ENCODE measurements at places on chromosomes 6 and 20.
A peak's percentile ranks its signal among the peaks of the same experiment; 100 is the strongest.

- DNase-seq, result no peak
Measured at GRCh38 chr6:149856256-149856994, 7.7 kb downstream of the LRP11 start.

- no peak for DNase-seq
Measured at GRCh38 chr6:14593286-14593685, 475.7 kb downstream of the CD83 start.

GRCh38 chr6:137043710-137044365, 927 bp downstream of the IL20RA start:
- peak; percentile 39 for DNase-seq

DNA sequence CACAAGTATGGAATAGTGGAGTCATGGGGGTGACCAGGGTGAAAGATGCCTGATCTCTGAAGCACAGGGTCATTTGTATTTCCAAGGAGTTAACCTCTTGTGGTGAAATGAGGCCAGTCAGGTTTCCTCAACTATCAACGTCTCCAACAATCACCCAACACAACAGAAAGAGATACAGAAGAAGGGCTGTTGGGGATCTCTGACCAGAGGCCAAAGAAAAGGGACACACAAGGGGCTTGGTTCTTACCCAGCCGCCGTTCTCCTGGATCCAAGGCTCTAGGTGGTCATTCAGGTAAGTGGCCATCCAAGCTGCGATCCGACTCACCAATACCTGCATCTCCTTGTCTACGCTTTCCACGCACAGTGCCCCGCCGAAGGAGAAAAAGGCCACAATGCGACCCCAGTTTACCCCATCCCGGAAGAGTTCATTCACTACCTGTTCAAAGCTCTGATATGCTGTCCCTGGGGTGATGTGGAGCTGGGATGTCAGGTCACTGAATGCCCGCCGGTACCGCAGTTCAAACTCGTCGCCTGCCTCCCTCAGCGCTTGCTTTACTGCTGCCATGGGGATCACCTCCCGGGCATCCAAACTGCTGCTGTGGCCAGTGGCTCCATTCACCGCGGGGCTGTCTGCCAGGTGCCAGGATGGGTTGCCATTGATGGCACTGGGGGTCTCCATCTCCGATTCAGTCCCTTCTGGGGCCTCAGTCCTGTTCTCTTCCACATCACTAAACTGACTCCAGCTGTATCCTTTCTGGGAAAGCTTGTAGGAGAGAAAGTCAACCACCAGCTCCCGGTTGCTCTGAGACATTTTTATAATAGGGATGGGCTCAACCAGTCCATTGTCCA, 1.0 kb downstream of the BCL2L1 start:
- no peak for DNase-seq

- no peak for DNase-seq
Measured at GRCh38 chr6:36865835-36866234, 8.8 kb downstream of the PPIL1 start.

- no peak for DNase-seq
Measured at GRCh38 chr6:18491308-18492045, 104.3 kb downstream of the RNF144B start.

DNA sequence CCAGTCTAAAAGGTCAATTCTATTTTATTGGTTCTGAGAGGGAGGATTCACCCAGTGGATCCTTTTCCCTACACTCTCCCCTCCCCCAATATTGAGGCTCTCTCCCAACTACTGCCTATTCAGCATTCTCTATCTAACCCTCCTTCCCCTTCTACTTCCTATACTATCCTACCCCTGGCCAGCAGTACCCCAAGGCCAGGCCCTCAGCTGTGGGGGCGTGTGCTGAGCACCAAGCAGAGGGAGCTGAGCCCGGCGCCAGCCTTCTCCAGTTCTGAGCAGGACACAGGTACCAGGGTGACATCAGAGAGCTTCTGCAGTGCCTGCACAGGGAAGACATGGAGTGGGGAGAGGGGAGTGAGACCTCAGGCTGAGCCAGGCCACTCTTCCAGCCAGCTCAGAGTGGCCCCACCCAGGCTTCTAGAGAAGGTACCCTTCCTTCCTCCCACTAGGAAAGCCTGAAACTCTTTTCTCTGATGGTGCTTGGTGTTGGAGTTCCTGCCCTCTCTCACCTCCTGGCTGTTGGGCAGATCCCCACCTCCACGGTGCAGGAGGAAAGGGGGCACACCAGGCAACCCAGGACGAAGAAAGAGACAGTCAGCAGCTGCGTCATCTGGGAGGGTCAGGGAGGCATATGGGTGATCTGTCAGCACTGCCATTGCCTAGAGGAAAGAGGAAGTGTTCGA, 1.9 kb downstream of the DDAH2 start:
- no peak for DNase-seq

- DNase-seq, result peak; percentile 25
Measured at GRCh38 chr6:41560431-41561192, 14.4 kb downstream of the FOXP4 start.

DNA sequence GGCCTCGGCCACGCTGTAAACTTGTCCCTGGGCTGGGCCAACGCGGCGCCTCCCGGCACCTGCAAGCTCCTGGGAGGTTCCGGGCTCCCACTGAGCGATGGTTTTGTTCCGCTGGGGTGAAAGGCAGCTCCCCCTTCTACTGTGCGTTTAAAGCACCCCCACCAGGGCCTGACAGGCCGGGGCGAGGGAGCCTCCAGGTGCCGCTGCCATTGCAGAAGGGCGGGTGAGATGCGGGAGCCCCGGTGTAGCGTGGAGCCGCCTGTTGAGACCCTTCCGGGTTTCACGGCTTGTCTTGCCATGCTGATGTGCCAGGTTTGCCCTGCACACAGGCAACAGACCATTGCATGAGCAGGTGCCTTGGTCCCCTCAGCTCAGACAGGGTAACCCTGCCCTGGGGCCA, 2.9 kb downstream of the COL20A1 start:
- DNase-seq, result no peak

DNA sequence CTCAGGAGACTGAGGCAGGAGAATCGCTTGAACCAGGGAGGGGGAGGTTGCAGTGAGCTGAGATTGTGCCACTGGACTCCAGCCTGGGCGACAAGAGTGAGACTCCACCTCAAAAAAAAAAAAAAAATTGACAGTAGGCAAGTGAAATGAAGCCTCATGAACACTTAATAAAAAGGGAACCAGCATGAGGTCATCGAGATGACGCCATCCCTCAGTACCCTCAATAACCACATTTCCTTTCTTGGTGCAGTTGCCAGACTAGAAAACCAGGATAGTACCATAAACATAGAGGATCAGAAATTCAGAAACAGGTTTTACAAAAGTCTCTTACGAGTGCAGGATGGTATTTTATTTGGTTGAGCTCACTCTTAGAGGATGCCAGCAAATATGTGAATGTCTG, 584.1 kb downstream of the MAFB start:
- no peak for DNase-seq

- no peak for DNase-seq
Measured at GRCh38 chr6:56642366-56643261, at the start of gene DST. Gene DST, minus strand, starts transcription at chr6:56642889.

Data from MM.1S (cell line).